ENCODE measurements at places on chromosomes 6 and 20. TPM values are rescaled to one million over a fixed set of nuclear protein-coding genes. Genes with fewer than 3 reads are reported as not detected.

CST1 gene
- total RNA-seq = not detected

DDO gene
- 2.6 TPM for total RNA-seq

- peak; percentile 86 for DNase-seq
Observed at GRCh38 chr6:49531774-49532569, 18.5 kb upstream of the C6orf141 start.

HRH3 gene
- not detected for total RNA-seq

DNA sequence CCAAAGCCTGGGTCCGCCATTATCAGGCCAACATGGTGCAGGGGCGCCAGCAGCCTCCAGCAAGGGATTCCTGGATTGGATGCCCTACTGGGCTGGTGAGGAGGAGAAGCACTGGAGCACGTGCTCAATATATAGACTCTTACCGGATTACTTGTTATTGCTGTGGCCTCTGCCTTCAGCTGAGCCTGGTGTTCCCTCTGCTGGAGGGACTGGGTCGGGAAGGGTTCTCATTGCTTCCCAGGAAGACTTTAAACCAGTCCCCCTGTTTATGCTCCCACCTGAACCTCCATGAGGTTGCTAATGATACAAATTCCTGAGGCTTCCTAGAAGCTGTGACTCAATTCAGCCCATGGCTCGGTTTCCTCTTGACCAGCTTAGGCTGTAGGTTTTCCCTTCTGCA lies 186.7 kb upstream of the ARID1B start:
- DNase-seq = no peak

All from lung microvascular endothelial cell (primary cell).